Stimulated activated CD8-positive, alpha-beta memory T cell treated with anti-CD3 and anti-CD28 coated beads, Interleukin-2, amount 100 ng/mL, for 1 hour (primary cell): ENCODE measurements at places on chromosomes 3 and 15.

- DNase-seq, result no peak
Measured at GRCh38 chr3:155391551-155391958, 98.1 kb upstream of the STRIT1 start.

- DNase-seq, result no peak
Measured at GRCh38 chr15:63233667-63234423, 43.6 kb upstream of the APH1B start.

GRCh38 chr15:60120100-60120499 is 116.0 kb downstream of the FOXB1 start:
- no peak for DNase-seq

DNA sequence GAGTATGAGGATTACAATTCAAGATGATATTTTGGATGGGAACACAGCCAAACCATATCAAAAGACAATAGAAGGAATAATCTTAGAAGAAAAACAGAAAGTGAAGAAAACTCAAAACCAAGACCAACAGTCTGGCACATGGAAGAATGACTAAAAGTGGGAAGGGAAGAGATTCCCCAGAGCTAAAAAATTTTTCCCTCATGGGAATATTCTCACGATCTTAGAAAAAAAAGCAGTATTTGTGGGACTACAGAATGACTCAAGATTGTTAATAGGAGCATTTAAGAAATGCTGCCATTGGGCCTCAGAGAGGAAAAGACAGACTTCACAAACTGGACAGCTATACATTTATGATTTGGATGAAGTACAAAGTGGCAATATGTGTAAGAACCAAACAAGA is 18.3 kb downstream of the OSTN start:
- DNase-seq, result no peak

- no peak for DNase-seq
Measured at GRCh38 chr15:74768099-74768770, 13.6 kb upstream of the CSK start.
